Activated CD4-positive, alpha-beta T cell treated with anti-CD3 and anti-CD28 coated beads, Interleukin-2, amount 50 U/mL, for 48 hours (primary cell): ENCODE measurements at places on chromosomes 13 and 19.

- no peak for DNase-seq
Observed at GRCh38 chr19:18225355-18225701, 910 bp downstream of the PDE4C start.

DNA sequence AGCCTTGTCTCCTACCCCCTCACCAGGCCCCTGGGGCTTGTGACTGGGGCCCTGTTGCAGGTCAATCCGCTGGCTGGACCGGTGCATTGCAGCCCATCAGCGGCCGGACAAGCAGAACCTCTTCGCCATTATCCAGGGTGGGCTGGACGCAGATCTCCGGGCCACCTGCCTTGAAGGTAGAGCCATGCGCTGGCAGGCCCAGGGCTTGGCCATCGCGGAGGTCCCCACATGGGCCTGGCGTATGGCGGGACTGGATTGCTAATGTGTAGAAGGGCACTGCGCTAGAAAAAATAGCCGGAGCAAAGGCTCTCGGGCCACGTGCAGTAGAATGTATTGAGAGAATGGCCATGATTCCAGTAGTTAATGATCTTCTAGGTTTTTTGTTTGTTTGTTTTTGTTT, 6.2 kb downstream of the QTRT1 start:
- no peak for DNase-seq

DNA sequence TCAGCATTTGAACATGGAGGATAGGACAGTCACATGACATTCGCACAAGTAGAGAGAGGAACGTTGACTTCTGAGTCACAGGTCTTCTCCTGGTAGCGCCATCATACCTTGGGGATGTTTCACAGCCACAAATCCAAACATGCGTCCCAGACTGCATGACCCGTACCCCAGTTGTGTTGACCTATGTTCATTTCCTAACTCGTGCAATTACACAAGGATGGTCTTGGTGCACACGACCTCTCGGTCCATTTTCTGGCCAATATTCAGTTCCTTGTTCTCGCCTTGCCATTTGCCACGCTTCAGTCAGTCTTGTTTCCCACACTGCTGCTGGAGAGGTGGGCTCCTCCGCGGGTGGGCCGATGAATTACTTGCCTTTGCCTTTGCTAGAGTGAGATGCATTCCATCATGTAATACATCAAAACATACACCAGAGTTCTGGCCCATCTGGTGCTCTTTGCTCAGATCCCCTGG, 87.3 kb downstream of the COL4A2 start:
- DNase-seq: no peak

DNA sequence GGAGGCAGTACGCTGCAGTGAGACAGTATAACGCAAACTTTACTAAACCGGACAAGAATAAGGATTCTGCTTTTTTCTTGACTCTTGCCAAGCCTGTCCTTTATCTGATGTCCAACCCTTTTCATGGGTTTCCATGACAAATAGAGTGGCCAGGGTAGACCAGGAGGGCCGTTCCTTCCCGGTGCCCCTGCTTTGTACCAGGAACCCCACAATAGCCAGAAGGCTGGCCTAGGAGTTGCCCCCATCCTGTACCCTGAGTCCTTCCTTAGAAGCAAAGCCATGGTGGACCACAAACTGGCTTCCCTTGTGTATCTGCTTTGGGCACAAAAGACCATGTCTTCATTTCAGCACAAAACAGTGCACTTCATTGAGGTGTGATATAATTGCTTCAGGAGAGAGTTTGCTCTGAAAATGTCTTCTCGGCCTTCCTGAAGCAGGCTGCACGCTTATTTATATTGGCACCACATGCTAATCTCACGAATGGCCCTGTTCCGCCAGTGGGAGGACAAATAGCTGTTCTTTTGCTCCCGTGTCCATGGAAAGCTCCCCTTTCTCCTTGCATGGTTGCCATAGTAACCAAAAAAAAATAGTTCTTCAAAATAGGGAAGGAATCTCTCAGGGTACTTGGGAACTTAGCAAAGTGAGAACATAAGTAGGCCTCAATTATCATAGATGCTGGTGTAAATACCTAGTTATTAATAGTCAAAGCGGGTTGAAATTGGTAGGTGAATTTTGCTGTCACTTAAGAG, 222.1 kb downstream of the ZIC5 start:
- DNase-seq: no peak

- no peak for DNase-seq
Observed at GRCh38 chr19:572743-573518, 535 bp downstream of the BSG start.

GRCh38 chr13:113148407-113148806, 10.0 kb upstream of the PROZ start:
- DNase-seq: no peak

DNA sequence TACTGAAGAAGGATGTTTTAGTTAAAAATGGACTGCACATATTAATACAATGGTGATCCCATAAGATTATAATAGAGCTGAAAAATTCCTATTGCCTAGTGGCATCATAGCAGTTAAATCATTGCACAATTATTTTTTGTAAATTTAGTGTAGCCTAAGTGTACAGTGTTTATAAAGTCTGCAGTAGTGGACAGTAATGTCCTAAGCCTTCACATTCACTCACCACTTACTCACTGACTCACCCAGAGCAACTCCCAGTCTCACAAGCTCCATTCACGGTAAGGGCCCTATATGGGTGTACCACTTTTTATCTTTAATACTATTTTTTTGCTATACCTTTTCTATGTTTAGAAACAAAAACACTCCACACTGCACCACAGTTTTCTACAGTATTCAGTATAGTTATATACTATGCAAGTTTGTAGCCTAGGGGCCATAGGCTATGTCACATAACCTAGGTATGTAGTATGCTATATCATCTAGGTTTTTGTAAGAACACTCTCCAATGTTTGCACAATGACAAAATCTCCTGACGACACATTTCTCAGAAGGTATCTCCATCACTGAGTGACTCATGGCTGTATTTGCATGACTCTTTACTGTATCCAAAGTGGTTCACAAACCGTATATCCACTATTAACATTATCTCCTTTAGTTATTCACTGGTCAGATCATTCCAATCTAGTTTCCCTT, 536.0 kb downstream of the KLF12 start:
- DNase-seq: no peak

- no peak for DNase-seq
Observed at GRCh38 chr13:24292481-24292880, 16.9 kb upstream of the C1QTNF9 start.

DNA sequence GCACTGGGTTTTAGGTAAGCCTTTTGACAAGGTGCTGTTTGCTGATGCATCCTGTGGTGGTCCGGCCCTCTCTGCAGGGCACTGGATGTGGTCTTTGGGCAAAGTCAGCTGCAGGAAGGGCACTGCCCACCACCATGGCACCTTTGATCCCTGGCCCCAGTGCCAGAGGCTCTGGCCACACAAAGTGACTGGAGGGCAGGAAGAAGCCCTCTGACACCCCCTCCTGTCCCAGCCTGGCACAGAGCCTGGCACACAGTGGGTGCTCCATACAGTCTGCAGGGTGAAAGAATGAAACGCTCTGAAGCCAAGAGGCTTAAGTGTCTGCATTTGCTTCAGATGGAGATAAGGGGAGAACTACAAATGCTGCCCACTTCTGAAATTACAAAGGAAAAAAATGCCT, 47.6 kb upstream of the CNMD start:
- DNase-seq: no peak

GRCh38 chr19:19109601-19110000, 28.7 kb downstream of the TMEM161A start:
- DNase-seq: no peak

- no peak for DNase-seq
Observed at GRCh38 chr19:13705928-13706447, 58.3 kb upstream of the MRI1 start.

DNA sequence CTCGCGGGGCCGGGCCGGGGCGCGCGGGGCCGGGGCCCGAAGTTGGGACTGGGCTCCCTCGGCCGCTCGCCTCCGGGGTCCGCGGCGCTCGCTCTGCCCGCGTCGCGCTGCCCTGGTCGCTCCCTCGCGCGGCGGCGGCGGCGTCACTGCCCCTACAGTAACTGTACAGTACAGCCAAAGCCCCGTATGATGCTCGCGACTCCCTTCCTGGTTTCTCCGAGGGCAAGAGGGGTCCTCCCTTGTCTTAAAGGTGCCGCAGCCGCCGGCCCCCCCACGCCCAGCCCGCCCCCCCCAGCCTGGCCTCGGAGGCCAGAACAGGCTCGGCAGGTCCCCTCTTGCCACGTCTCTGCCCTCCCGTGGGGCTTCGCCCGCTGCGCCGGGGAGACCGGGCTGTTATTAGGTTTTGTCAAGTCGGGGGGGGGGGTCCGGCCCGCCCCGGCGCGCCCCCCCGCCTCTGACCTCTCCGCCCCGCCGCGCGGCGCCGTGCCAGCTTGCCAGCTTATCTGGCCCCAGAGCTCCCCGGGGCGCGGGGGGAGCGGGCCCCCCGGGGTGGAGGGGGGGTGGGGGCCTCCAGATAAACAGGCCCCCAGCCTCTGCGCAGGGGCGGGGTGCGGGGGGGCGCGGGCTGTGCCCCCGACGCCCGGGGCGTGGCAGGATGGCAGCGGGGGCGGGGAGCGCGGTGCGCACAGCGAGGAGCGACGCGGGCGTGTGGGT, at the start of gene ZBTB7A:
ZBTB7A (minus strand) TSS at position 218 of the 714 bp plus-strand sequence. CDS start 11,667 bp downstream, outside the sequence.
- peak; percentile 72 for DNase-seq

DNA sequence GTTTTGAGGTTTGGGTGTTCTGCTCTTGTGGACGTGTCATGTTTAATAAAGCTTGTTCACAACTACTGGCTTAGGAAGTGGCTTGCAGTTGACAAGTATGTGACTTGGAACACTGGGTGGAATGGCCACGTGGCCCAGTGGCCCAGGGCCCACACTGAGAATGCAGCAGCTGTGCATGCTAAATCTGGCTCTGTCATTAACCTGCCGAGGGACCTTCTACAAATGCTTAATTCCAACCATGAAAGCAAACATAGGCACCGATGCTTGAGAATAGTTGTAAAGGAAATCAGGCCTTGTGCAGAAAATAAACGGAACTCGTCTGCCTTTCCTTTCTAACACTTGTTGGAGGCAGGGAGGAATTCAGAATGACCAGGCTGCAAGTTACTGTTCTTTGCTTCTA, 11.6 kb upstream of the CLDN10 start:
- DNase-seq: no peak

- no peak for DNase-seq
Observed at GRCh38 chr13:82791035-82791434, 1091.2 kb downstream of the SLITRK1 start.

DNA sequence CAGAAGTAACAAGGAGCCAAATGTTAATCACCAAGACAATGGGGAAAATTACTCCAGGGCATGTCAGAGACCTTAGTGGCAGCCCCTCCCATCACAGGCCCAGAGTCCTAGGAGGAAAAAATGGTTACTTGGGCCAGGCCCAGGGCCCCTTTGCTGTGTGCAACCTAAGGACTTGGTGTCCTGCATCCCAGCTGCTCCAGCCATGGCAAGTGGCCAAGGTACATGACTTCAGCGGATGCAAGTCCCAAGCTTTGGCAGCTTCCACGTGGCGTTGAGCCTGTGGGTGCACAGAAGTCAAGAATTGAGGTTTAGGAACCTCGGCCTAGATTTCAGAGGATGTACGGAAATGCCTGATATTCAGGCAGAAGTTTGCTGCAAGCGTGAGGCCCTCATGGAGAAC, 46.7 kb downstream of the OR10H4 start:
- no peak for DNase-seq

DNA sequence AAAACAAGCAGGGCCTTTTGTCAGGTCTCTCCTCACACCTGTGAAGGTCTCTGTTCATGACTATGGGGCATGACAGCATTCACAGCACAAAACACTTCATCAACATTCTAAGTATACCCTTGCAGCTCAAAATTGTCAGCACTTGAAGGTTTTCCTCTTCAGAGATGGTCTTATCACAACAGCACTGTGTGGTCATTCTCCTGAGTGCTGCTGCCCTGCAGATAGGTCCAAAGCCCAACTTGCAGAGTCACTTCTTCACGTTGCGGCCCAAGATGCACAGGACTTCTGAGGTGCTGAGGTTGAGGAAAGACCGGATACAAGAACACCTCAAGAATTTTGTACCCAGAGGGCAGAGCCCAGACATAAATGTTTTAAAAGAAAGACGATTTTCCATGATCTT, 574.5 kb downstream of the UQCRFS1 start:
- no peak for DNase-seq

- DNase-seq: peak; percentile 69
Observed at GRCh38 chr19:48746738-48747575, at the start of gene IZUMO1. IZUMO1 (minus strand) TSS chr19:48746909; CDS start chr19:48745859, 1,050 bp downstream.

GRCh38 chr19:49440439-49441209, 703 bp downstream of the SLC17A7 start:
- DNase-seq: no peak

DNA sequence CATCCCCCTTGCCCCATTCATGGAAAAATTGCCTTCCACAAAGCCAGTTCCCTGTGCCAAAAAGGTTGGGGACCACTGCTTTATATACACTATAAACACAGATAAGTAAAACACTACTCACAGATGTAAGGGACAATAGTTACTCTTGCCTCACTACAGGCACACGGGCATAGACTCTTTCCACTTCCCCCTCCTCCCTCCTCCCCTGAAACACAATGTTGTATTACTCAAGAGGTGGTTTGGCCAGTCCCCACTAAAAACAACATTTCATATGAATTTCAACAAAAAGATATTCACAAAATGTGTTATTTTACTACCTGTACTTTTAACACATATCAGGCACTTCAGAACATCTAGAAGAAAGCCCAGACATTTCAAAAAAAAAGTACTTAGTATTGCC, 45.1 kb downstream of the EPSTI1 start:
- no peak for DNase-seq

DNA sequence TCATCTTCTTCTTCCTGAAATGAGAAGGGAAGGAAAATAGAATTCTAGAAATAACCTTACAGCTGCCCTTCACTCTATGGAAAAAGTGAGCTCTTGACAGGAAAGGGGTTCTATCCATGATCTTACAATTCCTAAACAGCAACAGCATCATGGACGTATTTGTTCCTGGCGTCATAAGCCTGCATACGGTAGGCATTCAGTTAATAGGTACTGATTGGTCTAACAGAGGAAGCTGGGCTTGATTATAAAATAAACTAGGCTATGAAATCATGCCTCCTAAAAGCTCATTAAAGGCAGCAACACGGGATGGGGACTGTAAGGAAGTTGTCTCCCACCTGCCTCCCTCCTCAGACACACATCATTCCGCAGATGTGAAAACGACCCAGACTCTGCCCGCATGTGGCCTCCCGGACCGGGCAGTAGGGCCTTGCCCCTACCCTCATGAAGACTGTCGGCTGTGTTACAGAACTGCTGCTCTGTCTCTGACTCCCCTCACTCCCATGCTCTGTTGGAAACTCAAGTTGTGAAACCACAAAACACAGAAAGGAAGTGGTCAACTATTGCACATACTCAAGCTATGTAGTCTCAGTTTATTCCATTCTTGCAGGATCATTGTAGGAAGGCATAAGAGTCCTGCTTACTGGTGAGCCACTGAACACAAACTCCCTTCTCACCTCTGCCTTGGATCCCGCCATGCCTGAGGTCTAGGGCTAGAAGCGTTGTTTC, 129.8 kb downstream of the DLEU7 start:
- DNase-seq: peak; percentile 10

DNA sequence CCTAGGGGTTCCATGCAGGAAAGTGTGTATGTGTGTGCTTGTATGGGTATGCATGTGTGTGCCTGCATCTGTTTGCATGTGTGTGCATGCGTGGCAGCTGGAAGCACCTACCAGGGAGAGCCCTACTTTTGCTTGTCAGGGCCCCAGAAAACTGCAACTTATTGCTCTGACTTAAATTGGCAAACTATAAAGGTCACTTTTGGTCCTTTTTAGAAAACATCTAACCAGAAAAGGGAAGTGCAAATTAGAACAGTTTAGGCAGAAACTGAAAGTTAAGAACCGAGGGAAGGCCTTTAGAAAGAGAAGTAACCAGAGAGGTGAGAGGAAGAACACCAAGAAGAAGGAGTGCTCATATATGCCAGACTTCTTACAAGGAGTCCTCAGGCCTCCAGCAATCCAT, 32.5 kb downstream of the DLEU7 start:
- no peak for DNase-seq
